ENCODE measurements at places on chromosomes 1 and 21.

DNA sequence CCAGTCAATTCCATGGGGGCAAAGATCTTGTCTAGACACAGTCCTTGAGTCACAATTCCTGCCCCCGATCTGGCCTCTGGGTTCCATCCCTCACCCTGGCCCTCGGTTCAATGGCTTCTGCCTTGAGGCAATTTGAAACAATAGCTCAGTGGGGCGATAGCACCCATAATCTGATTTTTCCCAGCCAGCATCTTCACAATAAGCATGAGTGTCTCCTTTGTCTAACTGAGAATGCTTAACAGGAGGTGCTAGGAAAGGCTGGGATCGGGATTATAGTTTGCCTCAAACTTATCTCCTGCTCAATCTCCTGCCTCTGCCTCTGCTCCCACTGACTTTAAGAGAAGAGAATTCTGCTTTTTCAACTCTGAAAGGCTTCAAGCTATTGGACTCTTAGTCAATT, 293.9 kb upstream of the PROX1 start:
- DNase-seq, result no peak

DNA sequence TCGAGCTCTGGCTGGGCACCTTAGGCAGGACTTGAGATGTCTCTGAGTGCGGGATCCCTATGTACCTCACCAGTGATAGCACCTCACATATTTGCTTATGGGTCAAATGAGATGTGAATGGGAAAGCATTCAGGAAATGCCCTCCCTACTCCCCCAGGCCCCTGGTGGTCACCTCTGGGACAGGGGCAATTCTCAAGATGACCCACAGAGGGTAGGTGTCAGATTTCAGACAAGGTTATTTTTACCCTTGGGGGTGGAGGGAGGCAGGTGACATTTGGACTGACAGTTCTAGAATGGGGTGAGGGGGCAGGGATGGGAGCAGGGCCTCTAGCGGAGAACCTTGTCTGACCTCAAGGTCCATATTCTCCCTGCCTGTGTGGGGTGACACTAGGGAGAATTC, 27.1 kb downstream of the ACOT11 start:
- no peak for DNase-seq

- no peak for DNase-seq
Measured at GRCh38 chr21:45049714-45050344, 24.6 kb upstream of the ADARB1 start.

GRCh38 chr21:42563686-42564085, 50.0 kb downstream of the SLC37A1 start:
- no peak for DNase-seq

DNA sequence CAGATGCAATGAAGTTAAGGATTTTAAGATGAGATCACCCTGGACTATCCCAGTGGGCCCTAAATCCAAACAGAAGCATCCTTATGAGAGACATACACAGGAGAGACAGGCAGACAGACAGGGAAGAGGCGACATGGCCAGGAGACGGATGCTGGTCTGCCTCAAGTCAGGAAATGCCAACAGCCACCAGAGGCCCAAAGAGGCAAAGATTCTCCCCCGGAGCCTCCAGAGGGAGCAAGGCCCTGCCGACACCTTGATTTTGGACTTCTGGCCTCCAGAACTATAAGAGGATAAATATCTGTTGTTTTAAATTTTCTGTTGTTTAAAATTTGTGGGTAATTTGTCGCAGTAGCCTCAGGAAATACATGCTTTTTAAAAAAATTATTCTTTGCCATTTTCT, 116.4 kb downstream of the GLIS1 start:
- no peak for DNase-seq

DNA sequence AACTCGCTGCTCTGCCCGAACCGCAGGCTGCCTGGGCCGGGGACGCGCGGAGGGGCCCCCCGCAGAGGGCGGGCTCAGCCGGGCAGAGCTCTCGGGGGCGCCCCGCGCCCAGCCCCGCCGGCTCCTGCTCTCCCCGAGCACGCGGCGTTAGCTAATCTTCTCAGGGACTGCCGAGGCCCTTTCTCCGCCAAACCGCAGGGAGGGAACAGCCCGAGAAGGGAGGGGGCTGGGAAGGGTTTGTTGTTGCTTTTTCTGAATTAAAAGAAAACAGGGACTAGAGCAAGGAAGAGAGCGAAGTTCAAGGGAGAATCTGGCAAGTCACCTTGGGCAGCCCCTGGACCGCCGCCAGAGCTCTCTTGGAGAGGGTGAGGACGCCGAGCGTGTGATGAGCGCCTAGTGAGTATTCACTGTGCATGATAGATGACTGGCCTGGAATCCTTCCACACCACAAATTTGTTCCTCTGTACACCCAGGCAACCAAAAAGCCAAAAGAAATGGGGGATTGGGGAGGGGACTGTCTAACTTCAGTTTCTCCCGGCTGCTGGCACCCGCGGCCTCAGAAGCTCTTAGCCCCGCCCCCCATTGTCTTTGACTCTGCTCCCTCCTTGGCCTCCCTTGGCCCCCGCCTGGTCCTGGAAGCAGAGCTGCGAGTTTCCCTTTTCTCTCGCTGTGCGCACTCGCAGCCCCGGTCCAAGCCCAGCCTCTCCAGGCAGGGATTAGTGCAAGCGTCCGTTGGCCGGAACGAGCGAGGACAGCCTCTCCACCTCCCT, 19.7 kb upstream of the LMX1A start:
- no peak for DNase-seq

DNA sequence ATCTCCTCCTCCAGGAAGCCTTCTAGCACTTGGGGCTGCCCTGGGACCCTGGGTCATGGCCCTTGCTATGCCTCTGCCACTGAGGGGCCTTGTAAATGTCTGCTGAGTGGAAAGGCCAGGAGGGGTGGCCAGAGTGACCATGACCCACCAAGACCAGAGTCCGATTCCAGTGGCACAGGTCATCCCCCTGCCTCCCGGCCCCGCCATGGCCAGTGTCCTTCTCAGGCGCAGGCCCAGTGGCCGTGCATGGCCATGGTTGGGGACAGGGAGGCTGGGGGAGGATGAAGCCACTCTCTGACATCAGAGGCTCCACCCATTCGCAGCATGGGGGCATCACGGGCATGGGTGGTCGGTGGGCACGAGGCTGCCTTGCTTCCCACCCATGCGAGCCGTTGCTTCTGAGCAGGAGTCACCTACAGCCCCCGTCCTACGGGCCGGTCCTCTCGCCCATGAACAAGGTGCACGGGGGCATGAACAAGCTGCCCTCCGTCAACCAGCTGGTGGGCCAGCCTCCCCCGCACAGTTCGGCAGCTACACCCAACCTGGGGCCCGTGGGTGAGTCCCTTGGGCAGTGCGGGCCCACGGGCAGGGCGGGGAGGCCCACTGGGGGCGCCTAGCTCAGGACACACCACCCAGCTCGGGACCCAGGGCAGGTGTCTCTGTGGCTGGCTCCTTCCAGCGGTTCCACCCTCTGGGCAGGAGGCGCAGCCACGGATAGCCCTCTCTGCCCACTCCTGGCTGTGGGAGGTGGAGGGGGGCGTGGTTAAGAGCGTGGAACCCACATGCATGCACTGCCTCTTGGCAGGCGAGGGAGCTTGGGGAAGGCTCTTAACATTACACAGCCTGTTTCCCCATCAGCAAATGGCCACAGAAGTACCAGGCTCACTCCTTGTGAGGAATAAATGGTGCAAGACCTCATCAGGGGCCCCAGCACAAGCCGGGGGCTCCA, 22.4 kb upstream of the CCDC27 start:
- no peak for DNase-seq

DNA sequence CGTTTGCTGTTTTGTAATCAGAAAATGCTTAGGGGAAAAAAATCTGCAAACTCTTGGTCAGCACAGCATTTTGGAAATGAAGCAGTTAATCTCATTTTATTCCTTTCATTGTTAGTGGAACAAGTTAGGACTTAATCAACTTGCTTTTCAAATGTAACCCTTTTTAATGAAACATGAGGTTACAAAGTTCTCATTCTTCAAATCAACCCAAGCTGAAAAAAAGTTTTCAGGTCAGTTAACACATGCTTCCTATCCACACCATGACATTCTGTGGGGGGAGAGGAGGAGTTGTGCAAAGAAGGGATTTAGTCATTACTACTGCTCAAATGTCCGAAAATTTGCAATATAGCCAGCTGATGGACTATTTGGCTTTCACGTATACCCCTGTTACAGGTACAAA, 283.2 kb upstream of the LYPLAL1 start:
- DNase-seq, result no peak

- DNase-seq, result no peak
Measured at GRCh38 chr1:201874672-201875071, 14.0 kb upstream of the SHISA4 start.

- DNase-seq, result no peak
Measured at GRCh38 chr1:200178340-200178739, 150.8 kb downstream of the NR5A2 start.

DNA sequence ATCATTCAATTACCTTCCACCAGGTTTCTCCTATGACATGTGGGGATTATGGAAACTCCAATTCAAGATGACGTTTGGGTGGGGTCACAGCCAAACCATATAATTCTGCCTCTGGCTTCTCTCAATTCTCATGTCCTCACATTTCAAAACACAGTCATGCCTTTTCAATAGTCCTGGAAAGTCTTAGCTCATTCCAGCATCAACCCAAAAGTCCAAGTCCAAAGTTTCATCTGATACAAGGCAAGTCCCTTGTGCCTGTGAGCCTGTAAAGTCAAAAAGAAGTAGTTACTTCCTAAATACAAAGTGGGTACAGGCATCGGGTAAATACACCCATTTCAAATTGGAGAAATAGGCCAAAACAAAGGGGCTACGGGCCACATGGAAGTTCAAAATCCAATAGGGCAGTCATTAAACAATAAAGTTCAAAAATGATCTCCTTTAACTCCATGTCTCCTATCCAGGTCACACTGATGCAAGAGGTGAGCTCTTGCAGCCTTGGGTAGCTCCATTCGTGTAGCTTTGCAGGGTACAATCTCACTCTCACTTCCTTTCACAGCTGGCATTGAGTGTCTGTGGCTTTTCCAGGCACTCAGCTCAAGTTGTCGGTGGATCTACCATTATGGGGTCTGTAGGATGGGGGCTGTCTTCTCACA, 112.9 kb downstream of the FCRL5 start:
- no peak for DNase-seq

GRCh38 chr1:59397139-59397858, 100.4 kb downstream of the FGGY start:
- DNase-seq, result no peak

DNA sequence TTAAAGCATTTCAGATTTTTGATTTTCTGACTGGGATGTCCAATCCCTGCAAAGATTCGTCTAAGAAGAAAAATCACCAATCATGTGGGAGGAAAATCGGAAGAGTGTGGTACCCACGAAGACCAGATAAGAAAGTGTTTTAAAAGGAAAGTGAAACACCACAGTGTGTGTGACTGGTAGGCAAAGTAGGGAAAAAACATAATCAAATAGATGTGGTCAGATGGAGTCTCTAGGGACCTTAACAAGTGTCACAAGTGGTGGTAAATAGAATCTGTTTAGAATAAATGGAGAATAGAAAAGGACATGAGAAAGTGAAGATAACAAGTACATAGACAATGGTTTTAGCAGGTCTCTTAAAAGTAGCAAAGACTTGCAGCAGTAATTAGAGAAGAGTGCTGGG, 154.6 kb downstream of the SLC30A10 start:
- no peak for DNase-seq

DNA sequence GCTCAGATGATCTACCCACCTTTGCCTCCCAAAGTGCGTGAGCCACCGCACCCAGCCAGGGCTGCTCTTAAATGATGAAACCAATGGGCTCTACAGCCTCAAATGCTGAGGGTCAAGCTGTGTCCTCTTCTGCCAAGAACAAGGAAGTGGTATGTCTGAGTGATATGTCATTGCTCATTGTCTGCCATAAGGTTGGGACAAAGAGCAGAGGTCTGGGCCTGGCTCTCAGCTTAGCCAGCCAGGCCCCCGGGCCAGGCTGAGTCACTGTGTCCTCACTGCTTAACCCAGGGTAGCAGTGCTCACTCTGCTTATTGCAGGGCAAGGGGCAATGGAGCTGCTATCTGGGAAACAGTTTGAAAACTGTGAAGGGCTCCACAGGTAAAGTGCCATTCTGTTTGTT, 8.3 kb upstream of the ETS2 start:
- DNase-seq, result no peak

- DNase-seq, result no peak
Measured at GRCh38 chr1:20446796-20447195, 39.2 kb downstream of the CAMK2N1 start.

- no peak for DNase-seq
Measured at GRCh38 chr1:117788014-117788413, 141.4 kb downstream of the GDAP2 start.

GRCh38 chr21:41403966-41404365, 22.1 kb upstream of the MX1 start:
- DNase-seq, result no peak

GRCh38 chr1:153568367-153569099, 2.9 kb upstream of the S100A2 start:
- peak; percentile 64 for DNase-seq

All from activated CD4-positive, CD25-positive, alpha-beta regulatory T cell (primary cell).